ENCODE measurements at places on chromosomes 5 and 9. TPM values are rescaled to one million over a fixed set of nuclear protein-coding genes. Genes with fewer than 3 reads are reported as not detected.
A peak's percentile ranks its signal among the peaks of the same experiment; 100 is the strongest.

GRCh38 chr9:120918931-120919842 lies 7.4 kb downstream of the TRAF1 start:
- no peaks in the 10 kb centered on the region for H3K27me3 ChIP-seq
- H3K36me3 ChIP-seq = no peaks in the 10 kb centered on the region
- H3K27ac ChIP-seq = peak overlapping the region; percentile 62

- peaks cover 10% of the 10 kb centered on the region for H3K4me1 ChIP-seq
- no peaks in the 10 kb centered on the region for H3K36me3 ChIP-seq
- no peak overlapping the region for H3K4me3 ChIP-seq
- no peak overlapping the region for H3K27ac ChIP-seq
- H3K27me3 ChIP-seq = no peaks in the 10 kb centered on the region
- DNase-seq = no peak
Measured at GRCh38 chr5:78895616-78896015, 89.5 kb downstream of the ARSB start.

- DNase-seq = no peak
- H3K27ac ChIP-seq = no peak overlapping the region
- H3K27me3 ChIP-seq = no peaks in the 10 kb centered on the region
- no peaks in the 10 kb centered on the region for H3K4me1 ChIP-seq
Measured at GRCh38 chr5:170923910-170924620, 62.2 kb downstream of the RANBP17 start.

DNA sequence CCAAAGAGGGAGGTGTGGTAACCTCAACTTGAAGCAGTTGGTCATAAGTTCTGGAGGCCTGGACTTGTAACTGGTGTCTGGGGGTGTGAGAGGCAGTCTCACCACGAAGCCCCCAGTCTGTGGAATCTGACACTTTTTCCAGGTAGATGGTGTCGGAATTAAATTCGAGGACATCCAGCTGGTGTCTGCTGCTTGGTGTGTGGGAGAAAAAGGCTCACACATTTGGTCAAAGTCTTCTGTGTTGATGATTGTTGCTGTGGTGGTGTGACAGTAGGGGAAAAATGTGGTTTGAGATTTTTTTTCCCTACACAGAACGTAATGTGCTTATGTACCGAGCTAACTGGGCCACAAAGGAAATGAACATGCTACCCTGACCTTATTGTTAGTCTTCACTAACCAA lies 251.9 kb downstream of the MAT2B start:
- no peak for DNase-seq
- no peak overlapping the region for H3K4me3 ChIP-seq
- H3K4me1 ChIP-seq = no peaks in the 10 kb centered on the region

- H3K36me3 ChIP-seq = no peaks in the 10 kb centered on the region
- no peak for DNase-seq
- H3K27me3 ChIP-seq = no peaks in the 10 kb centered on the region
- no peak overlapping the region for H3K4me3 ChIP-seq
- H3K4me1 ChIP-seq = peaks cover 37% of the 10 kb centered on the region
- H3K27ac ChIP-seq = no peak overlapping the region
Measured at GRCh38 chr9:71646131-71646530, 122.2 kb downstream of the CEMIP2 start.

DNA sequence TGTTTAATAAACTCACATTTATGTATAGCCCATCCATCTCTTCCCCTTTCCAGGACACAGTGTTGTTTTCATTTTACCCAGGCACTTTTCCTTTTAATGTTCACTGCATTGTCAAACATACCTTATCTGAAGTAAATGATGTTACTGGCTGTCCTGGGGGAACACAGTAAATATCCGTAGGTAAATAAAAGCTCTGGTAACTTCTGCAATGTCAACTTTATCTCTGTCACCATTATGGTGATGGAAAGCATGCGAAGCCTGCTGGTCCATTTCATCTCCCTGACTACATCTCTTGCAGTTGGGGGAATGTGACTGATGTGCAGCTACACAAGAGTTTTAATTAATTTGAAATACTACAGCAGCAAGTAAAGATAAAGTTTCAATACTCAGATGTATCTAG lies 1162.1 kb upstream of the SEMA6A start:
- H3K27me3 ChIP-seq = no peaks in the 10 kb centered on the region
- no peak overlapping the region for H3K27ac ChIP-seq
- no peak for DNase-seq
- no peaks in the 10 kb centered on the region for H3K36me3 ChIP-seq
- no peaks in the 10 kb centered on the region for H3K4me1 ChIP-seq
- H3K4me3 ChIP-seq = no peak overlapping the region

DNA sequence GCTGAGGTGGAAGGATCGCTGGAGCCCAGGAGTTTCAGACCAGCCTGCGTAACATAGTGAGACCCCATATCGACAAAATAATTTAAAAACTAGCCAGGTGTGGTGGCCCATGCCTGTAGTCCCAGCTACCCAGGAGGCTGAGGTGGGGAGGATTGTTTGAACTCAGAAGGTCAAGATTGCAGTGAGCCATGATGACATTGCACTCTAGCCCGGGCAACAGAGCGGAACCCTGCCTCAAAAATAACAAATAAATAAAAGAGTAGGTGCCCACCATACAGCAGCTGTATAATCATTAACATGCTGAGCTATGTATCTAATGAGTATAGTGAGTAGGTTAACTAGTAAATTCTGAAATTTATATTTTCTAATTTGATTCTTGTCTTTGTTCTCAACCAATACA lies 11.0 kb upstream of the ATP6V0E1 start:
- no peak for DNase-seq
- peaks cover 23% of the 10 kb centered on the region for H3K36me3 ChIP-seq
- peaks cover 5% of the 10 kb centered on the region for H3K4me1 ChIP-seq
- no peak overlapping the region for H3K27ac ChIP-seq
- no peaks in the 10 kb centered on the region for H3K27me3 ChIP-seq
- no peak overlapping the region for H3K4me3 ChIP-seq

DNA sequence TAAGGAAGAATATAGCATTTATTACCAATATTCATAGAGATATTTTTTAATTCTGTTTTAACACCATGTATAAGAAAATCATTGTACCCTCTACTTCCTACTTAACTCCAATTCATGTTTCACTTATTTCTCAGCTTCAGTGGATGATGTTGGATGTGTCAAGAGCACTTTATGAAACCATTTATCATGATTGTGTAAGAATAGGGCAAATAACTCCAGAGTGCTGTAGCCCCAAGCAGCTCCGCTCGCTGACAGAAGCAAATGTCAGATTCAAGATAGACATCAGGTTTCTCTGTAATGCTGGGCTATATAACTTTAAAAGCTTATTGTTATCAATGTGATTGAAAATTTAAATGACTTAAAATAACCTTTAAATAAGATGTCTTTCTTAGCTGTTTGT lies 50.4 kb downstream of the MAST4 start:
- no peaks in the 10 kb centered on the region for H3K4me1 ChIP-seq
- H3K27ac ChIP-seq = no peak overlapping the region
- H3K4me3 ChIP-seq = no peak overlapping the region
- DNase-seq = no peak
- H3K36me3 ChIP-seq = no peaks in the 10 kb centered on the region

DNA sequence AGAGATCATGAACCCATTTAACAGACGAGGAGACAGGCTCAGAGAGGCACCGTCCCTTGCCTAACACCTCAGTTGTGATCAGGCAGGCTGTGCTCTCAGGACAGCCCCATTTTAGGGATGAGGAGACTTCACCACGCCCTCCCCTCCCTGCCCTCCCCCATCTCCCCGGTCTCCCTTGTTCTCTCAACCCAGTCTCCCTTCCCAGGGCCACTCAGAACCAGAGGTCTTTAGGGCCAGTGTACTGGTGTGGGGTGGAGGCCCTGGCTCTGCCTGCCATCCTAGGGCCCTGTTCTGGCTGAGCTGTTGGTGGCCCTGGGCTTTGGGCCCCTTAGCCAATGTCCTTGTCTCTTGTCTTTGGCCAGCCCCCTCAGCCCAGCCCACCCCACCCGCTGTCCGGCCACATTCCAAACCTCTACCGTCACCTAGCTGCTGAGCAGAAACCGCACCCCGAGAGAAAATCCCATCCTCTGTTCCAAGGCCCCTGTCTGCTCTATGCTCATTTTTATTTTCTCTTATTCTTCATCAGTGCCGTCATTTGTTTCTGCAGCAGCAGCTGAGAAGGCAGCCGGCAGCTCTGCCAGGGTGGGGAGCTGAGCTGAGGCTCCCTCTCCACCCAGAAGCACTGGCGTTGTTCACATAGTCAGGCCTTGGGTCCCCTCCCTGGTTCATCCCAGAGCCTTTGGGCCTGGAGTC lies 33.9 kb downstream of the OLFML2A start:
- DNase-seq = no peak
- H3K27ac ChIP-seq = no peak overlapping the region
- H3K27me3 ChIP-seq = no peaks in the 10 kb centered on the region
- H3K36me3 ChIP-seq = no peaks in the 10 kb centered on the region
- H3K4me1 ChIP-seq = peaks cover 12% of the 10 kb centered on the region

DNA sequence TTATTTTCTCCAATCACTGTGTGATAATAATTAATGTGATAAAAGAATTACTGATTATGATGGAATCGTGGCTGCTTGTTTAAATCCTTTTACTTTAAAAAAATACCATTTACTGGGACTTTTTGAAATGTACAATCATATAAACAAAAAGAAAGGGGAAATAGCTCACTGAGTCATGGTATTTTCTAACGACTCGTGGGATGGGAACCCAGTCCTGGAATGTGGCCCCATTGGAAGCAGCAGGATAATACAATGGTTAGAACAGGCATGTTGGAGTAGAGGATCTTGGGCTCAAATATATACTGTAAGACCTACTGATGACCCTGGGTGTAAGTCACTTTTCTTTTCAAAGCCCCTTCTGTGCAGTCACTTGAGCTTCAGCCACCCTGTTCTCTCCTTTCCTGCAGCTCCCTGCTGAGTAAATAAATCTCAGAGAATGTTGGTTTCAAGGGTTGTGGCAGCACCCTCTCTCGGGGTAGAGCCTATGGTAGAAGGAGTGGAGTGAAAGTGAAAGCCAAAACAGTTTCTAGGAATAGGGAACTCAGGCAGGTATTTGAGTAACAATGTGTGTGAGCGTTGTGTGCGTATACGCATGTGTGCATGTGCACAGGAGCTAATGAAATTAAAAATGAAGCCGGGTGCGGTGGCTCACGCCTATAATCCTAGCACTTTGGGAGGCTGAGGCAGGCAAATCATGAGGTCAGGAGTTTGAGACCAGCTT lies 40.8 kb upstream of the LARP1 start:
- H3K27ac ChIP-seq = peak overlapping the region; percentile 71
- H3K27me3 ChIP-seq = no peaks in the 10 kb centered on the region
- H3K4me3 ChIP-seq = peak overlapping the region; percentile 25
- peak; percentile 53 for DNase-seq
- H3K36me3 ChIP-seq = no peaks in the 10 kb centered on the region

- H3K4me3 ChIP-seq = no peak overlapping the region
- no peak overlapping the region for H3K27ac ChIP-seq
- no peaks in the 10 kb centered on the region for H3K36me3 ChIP-seq
- DNase-seq = no peak
- H3K27me3 ChIP-seq = no peaks in the 10 kb centered on the region
Measured at GRCh38 chr5:23112237-23112636, 259.1 kb upstream of the CDH12 start.

GRCh38 chr5:38249812-38250211 lies 8.5 kb upstream of the EGFLAM start:
- no peaks in the 10 kb centered on the region for H3K36me3 ChIP-seq
- no peaks in the 10 kb centered on the region for H3K4me1 ChIP-seq
- no peak overlapping the region for H3K27ac ChIP-seq
- H3K4me3 ChIP-seq = no peak overlapping the region

DNA sequence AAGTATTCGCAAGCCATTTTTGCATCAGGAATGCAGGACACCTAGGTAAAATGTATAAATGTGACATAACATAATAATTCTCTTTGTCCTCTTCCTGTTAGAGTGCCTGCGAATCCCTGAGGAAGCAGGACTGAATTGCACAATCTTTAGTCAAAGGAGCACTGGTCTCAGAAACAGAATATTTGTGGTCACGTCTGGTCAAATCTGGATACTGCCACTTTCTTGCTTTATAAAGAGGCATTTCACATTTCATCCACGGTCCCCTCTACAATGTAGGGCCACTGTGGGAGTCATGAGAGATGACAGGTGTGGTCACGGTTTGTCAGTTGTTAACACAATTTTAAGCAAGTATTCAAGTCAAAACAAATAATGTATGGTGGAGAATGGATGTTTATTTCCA lies 564.0 kb downstream of the IRX1 start:
- H3K4me1 ChIP-seq = no peaks in the 10 kb centered on the region
- H3K27me3 ChIP-seq = no peaks in the 10 kb centered on the region
- H3K36me3 ChIP-seq = no peaks in the 10 kb centered on the region
- H3K27ac ChIP-seq = no peak overlapping the region
- no peak for DNase-seq

DNA sequence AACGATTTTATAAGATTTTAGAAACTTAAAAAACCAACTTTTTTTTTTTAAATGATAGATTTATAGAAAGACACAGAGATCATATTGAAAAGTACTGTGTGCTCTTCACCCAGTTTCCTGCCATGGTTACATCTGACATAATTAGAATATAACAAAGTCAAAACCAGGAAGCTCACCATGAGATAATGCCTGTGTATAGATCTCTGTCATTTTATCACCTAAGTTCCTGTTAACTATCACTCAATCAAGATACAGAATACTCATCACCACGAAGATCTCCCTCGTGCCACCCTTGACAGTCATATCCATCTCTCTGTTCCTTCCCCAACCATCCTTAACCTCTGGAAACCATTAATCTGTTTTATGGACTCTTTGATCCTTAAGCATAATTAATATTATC lies 39.1 kb downstream of the POC5 start:
- peaks cover 11% of the 10 kb centered on the region for H3K36me3 ChIP-seq
- no peak for DNase-seq
- no peaks in the 10 kb centered on the region for H3K27me3 ChIP-seq

GRCh38 chr9:37464426-37465248 lies 613 bp downstream of the ZBTB5 start:
- peak; percentile 89 for DNase-seq
- H3K27ac ChIP-seq = peak overlapping the region; percentile 99
- H3K36me3 ChIP-seq = no peaks in the 10 kb centered on the region

DNA sequence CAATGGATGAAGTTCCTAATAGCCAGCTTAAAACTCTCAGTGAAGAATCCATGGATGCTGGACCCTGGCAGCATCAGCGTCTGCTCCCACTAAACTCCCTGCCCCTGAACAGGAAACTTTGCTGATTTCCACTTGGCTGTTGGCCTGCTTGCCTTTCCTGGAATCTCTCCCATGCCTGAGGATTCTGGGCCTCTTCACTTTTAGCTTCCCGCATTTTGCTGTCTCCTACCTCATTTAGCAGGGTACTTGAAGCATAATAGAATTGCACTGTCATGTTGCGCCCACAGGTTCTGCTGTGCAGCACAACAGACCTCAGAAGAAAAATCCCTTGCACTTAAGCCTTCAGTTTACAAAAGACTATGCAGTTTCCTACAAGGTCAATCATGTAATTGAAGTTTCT lies 127.6 kb downstream of the DROSHA start:
- H3K4me1 ChIP-seq = no peaks in the 10 kb centered on the region
- H3K27ac ChIP-seq = no peak overlapping the region
- peaks cover 69% of the 10 kb centered on the region for H3K36me3 ChIP-seq
- no peaks in the 10 kb centered on the region for H3K27me3 ChIP-seq
- DNase-seq = no peak

- H3K27ac ChIP-seq = no peak overlapping the region
- H3K36me3 ChIP-seq = no peaks in the 10 kb centered on the region
- DNase-seq = peak; percentile 73
Measured at GRCh38 chr5:107542428-107542827, 128.3 kb downstream of the EFNA5 start.

NEURL1B gene
- 24.8 TPM for total RNA-seq

CTXN3 gene
- not detected for total RNA-seq

POC5 gene
- 10.7 TPM for total RNA-seq

CCNO gene
- total RNA-seq = 2.2 TPM

PHF24 gene
- 1.3 TPM for total RNA-seq

SH3RF2 gene
- total RNA-seq = 11.5 TPM

SLC38A9 gene
- 23.8 TPM for total RNA-seq

GARNL3 gene
- total RNA-seq = 7.8 TPM

NR4A3 gene
- total RNA-seq = 1.7 TPM

SMIM33 gene
- total RNA-seq = not detected

DND1 gene
- total RNA-seq = 1.2 TPM

P4HA2 gene
- 75.7 TPM for total RNA-seq

ZFP37 gene
- total RNA-seq = 1.1 TPM

ADAMTSL2 gene
- 10.1 TPM for total RNA-seq

Data from lower lobe of right lung (tissue), 2 donors.